ENCODE measurements at places on chromosomes 7 and 10.

DNA sequence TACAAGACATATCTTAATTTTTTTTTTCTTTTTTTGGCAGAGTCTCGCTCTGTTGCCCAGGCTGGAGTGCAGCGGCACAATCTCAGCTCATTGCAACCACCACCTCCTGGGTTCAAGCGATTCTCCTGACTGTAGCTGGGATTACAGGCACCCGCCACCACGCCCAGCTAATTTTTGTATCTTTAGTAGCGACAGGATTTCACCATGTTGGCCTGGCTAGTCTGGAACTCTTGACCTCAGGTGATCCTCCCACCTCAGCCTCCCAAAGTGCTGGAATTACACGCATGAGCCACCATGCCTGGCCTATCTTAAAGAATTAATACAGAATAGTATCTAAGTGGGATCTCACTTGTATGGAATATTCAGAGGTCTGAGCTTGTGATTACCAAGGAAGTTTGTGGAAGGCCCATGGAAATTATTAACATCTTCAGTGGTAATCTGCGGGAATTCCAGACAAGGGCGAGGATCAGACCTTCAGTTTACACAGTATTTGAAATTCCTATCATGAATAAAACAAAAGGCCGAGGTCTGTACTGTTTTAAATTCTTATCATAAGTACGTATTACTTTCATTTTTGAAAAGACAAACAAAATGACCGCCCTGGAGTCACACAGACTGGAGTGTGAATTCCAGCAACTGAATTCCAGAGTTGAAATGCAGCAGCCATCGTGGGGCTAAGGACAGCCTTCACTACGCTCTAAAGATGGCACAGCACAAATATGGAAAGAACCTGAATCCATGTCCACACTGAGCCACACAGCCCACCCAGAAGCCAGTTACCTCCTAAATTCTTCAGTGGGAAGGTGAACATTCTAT is 16.7 kb downstream of the GPRIN2 start:
- DNase-seq = no peak

GRCh38 chr10:4658777-4659176 is 167.2 kb upstream of the AKR1E2 start:
- DNase-seq = no peak

- no peak for DNase-seq
Measured at GRCh38 chr10:9613338-9614075, 1404.2 kb upstream of the CELF2 start.

GRCh38 chr10:99661377-99661763 is 2.1 kb downstream of the ENTPD7 start:
- DNase-seq = no peak

- no peak for DNase-seq
Measured at GRCh38 chr10:96512524-96513304, 1.0 kb downstream of the TLL2 start.

Data from CD4-positive, alpha-beta T cell treated with Interleukin-4 for 4 hours (primary cell).